IPS DF 6.9 (cell line): ENCODE measurements at places on chromosomes 6 and 20.

- H3K27ac ChIP-seq = no peak overlapping the region
- H3K4me3 ChIP-seq = no peak overlapping the region
- H3K36me3 ChIP-seq = no peaks in the 10 kb centered on the region
These were observed 931.5 kb upstream of the EPHA7 start for GRCh38 chr6:94350833-94351232.

DNA sequence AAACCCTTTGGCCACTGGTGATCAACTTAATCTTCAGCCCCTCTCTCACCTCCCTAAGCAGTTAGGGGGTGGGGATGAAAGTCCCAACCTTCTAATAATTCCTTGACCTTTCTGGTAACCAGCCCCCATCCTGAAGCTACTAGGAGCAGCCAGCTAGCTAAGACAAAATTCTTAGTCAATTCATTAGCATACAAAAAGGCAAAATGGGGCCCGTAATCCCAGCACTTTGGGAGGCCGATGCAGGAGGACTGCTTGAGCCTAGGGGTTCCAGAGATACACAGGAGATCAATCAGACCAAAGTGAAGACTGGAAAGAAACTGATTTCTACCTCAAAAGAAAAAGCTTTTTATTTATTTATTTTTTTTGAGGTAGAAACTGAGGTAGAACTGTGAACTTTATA, 1.8 kb downstream of the ASCC3 start:
- DNase-seq = no peak
- H3K4me1 ChIP-seq = peaks cover 3% of the 10 kb centered on the region; the same call in 1 of the 2 replicates
- H3K36me3 ChIP-seq = no peaks in the 10 kb centered on the region
- H3K4me3 ChIP-seq = no peak overlapping the region
- no peaks in the 10 kb centered on the region for H3K27me3 ChIP-seq

- H3K27me3 ChIP-seq = no peaks in the 10 kb centered on the region
- H3K36me3 ChIP-seq = no peaks in the 10 kb centered on the region
- DNase-seq = no peak
- H3K27ac ChIP-seq = no peak overlapping the region
- H3K4me3 ChIP-seq = no peak overlapping the region
These were observed 22.4 kb downstream of the MAP7 start for GRCh38 chr6:136527831-136528230.

DNA sequence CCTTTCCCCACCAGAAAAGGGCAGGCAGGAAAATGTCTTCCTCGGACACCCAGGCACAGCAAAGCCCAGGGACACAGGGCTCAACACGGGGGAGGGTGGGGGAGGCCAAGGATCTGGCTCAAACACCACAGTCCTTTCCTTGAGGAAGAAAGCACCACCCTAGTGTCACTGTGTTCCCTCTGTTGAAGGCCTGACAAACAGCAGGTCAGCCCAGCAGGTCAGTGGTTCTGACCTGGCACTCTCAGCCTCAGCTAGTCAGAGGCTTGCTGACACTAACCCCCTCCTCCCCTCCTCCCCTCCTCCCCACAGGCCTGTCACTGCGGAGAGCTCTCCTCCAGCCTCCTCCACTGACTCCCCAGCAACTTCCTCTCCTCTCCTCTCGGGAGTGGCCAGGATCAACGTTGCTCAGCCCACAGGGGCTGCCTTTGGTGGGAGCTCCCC, 239.6 kb downstream of the LRFN2 start:
- H3K27ac ChIP-seq = no peak overlapping the region
- no peak overlapping the region for H3K4me3 ChIP-seq
- H3K4me1 ChIP-seq = peaks cover 7% of the 10 kb centered on the region
- H3K36me3 ChIP-seq = no peaks in the 10 kb centered on the region
- no peak for DNase-seq

- no peak overlapping the region for H3K4me3 ChIP-seq
- no peaks in the 10 kb centered on the region for H3K36me3 ChIP-seq
- H3K27me3 ChIP-seq = no peaks in the 10 kb centered on the region
- no peak overlapping the region for H3K27ac ChIP-seq
These were observed 37.0 kb upstream of the SAMHD1 start for GRCh38 chr20:36988494-36988966.
